ENCODE measurements at places on chromosomes 1 and 21.

DNA sequence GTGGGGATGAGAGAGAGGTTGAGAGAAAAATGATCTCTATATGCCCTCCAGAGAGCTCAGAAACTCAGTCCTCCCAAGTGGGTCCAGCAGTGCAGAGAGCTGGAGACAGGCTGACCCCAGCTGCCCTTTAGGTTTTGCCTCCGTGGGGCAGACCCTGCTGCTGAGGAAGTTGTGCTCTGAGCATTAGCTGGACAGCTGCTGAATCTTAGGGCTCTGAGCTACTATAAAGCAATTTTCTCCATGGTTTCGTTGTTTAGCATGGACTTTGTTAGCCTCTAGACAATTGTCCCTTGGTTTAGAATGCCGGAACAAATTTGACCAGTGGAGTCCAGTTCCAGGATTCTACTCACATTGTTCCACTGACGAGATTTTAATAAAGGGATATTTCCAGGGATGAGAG lies 22.1 kb downstream of the BATF3 start:
- DNase-seq = no peak

GRCh38 chr1:222976453-222976852 lies 161.6 kb downstream of the DISP1 start:
- no peak for DNase-seq

DNA sequence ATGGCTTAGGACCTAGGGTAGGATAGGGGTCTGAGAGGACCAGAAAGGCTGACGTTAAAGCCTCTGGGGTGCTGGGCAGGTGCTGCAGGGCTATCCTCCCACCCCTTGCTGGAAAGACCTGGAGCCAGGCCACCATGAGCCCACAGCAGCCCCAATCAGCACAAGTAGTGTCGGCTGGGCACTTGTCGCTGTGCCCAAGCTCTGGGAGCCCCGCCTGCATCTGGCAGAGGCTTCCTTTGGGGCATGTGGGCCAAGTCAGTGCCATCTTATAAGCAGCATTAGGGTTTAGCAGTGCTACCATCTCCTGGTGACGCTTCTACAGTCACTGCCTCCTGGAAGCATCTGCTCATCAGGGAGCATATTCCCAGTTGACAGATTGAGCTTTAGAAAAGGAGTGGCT lies 31.3 kb downstream of the MAN1C1 start:
- no peak for DNase-seq

- DNase-seq = no peak
Observed at GRCh38 chr1:167344112-167344511, 123.4 kb downstream of the POU2F1 start.

Data from NCI-H1105 (cell line).